Stimulated activated CD8-positive, alpha-beta memory T cell treated with anti-CD3 and anti-CD28 coated beads, Interleukin-7, amount 100 ng/mL, for 1 hour (primary cell): ENCODE measurements at places on chromosomes 3 and 15.

GRCh38 chr3:95438274-95438673 is 1375.4 kb downstream of the NSUN3 start:
- no peak for DNase-seq

DNA sequence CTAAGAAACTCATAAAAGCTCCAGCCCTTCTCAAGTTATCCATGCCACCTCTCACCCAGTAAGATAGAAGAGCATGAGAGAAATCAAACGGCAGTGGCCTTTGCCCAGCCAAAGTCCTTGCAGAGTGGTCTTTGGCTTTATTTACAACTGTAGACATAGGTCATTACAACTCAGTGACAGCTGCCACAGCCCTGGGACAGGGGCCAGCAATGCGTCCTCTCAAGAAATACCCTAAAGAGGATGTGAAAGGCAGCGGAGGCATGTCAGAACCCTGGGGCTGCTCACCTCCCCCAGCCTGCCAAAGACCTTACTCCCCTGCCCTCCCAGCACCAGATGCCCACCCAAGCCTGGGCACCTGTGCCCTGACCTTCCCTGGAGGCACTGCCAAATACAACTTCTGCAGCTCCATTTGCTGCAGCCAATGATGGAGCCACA is 6.3 kb downstream of the ACAA1 start:
- DNase-seq: no peak

DNA sequence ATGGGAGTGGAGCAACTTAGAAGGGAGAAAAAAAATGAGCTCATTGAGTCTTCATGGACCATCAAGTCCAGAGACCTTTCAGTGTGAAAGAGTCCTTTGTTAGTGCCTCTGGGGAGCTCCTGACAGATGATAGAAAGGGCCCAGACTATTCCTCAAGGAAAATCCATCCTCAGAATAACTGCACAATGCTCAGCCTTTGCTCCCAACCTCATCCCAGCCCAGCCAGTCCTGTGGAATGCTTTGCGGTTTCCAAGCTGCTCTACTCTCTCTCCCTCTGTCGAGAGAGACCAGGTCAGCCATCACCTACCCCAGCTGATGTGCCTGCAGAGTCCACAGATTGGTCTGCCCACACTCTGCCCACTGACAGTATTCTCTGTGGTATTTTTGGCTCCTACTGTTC is 406.2 kb downstream of the MFSD1 start:
- no peak for DNase-seq

DNA sequence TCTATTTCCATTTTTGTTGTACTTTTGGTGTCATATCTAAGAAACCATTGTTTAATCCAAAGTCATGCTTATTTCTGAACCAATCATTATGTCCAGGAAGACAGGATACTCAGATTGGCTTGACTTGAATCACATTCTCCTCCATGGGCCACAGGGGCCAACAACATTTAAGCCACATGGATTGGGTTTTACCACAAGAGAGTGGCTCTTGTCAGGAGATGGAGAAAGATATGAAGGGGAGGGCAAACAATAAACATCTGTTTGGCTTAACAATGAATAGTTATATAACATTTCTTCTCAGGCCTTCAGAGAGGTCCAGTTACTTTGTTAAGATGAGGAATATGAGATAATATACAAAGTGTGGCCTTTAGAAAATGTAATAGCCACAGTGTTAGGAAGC is 44.6 kb downstream of the GXYLT2 start:
- DNase-seq: no peak

DNA sequence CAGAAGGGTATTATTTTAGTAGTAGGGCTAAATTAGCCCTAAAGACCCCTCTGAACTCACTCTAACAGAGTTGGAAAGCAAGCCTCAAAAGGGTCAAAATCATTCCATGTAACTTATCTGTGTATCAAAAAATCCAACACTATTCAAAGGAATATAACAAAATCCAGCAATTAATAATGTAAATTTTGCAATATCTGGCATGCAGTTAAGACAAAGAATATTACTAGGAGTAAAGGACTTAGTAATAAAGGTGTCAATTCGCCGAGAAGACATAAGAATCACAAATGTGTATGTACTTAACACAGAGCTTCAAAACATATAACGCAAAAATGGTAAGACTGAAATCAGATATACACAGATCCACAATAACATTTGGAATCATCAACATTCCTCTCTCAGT is 71.2 kb upstream of the PFN2 start:
- DNase-seq: no peak

- no peak for DNase-seq
Measured at GRCh38 chr3:69443457-69443920, 57.6 kb upstream of the FRMD4B start.

DNA sequence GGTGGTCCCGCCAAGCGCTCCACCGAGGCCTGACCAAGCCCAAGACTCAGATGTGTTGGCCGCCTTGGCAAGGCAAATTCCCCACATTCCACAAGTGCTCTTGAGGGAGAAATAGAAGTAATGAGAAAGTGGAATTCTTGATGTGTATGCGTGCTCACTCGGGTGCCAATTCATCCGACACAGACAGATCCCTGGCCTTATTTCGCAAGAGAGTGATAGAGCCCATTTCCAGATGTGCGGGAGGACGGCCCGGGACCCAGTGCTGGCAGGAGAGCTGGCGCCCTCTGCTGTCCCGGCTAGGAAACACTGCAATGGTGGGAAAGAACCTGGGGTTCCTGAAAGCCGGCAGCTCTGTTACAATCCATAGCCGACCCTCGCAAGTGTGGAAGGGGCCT is 76.0 kb downstream of the HMG20A start:
- peak; percentile 56 for DNase-seq

- DNase-seq: no peak
Measured at GRCh38 chr3:38108649-38109579, 28.0 kb downstream of the ACAA1 start.

GRCh38 chr3:29582273-29582672 is 301.4 kb downstream of the RBMS3 start:
- no peak for DNase-seq

DNA sequence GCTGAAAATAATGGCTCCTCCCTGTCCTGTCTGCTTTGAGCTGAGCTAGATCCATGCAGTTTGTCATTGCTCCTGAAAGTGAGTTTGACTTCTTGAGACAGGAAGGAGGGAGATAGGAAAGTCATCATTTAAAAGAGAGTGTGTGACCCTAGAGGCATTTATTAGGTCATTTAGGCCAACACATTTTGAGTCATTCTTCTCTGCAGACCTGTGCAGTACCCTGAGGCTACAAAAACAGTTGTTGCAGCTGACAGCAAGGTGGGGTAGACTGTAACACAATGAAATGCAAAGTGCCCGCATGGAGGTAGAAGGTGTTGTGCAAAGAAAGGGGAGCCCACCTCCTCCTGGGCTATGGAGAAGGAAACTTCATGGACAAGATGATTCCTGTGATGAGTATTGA is 102.8 kb upstream of the PFN2 start:
- DNase-seq: no peak

DNA sequence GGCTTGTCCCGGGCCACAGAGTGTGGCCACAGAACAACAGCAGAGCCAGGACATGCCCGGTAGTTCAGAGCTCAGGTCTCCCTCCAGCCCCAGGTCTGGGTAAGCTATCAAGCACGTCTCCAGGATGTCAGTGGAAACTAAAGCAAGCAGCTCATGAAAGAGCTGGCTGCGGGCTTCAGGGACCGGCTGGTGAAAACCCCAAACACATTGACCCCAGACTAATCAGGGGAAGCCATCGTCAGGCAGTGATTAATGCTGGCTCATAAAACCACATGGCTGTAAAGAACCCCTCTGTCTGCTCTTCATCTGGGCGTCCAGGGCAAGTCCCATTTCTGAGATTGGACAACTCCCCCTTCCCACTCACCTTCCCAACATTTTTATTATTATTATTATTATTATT is 37.8 kb downstream of the LMCD1 start:
- DNase-seq: no peak

- DNase-seq: no peak
Measured at GRCh38 chr15:35725353-35725752, 179.4 kb upstream of the DPH6 start.

DNA sequence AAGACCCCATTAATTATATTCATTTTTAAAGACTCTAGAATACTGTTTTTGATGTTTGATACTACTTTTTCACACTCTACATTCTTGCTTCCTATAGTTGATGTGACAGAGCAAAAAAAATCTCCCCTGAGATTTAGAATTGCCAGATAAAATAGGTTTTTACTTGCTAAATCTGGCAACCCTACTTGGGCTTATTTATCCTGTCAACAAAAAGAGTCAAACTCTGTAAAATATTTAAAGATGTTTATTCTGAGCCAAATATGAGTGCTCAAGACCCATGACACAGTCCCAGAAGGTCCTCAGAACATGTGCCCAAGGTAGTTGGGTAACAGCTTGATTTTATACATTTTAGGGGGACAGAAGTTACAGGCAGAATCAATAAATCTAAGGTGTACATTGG is 72.3 kb downstream of the DAPK2 start:
- no peak for DNase-seq

DNA sequence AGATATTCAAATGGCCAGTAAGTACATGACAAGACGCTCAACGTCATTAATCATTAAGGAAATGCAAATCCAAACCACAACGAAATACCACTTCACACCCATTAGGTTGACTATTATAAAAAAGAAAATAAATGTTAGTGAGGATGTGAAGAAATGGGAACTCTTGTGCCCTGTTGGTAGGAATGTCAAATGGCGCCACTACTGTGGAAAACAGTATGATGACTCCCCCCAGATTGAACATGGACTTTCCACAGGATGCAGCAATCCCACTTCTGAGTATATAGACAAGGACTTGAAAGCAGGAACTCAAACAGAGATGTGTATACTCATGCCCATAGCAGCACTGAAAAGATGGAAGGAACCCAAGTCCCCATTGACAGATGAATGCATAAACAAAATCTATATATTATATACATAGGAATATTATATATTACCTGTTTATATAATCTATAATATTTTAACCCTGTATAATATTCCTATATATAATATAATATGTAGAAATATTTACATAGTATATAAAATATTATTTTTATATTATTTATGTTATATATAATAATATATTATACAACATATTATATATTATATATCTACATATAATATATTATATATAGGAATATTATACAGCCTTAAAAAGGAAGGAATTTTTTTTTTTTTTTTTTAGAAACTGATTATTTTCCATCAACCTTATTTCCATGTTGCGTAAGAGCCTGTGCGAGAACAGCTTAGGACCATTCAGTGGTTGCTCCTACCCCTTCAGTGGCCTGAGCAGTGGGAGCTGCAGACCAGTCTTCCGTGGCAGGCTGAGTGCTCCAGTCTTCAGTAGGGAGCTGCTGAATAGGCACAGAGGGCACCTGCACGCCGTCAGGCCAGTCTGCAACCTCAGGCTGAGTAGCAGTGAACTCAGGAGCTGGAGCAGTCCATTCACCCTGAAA is 17.6 kb upstream of the PIGZ start:
- DNase-seq: no peak

DNA sequence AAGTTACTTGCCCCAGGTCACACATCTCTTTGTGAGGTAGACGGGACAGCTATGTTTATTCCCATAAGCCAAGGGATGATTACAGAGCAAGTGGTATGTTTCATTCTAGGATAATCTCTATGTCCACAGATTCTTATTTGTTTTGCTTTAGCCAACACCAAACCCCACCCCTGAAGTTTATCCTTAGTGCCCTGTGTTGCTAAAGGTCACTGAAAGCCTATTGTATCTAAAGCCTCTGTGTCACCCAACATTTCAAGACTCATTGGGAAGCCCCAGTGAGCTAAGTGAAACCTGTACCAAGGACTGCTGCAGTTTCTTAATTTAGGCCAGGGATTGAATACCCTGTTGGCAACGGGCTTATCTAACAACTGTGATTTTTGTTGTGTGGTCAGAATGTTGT is 135.6 kb downstream of the ADAMTS9 start:
- no peak for DNase-seq

DNA sequence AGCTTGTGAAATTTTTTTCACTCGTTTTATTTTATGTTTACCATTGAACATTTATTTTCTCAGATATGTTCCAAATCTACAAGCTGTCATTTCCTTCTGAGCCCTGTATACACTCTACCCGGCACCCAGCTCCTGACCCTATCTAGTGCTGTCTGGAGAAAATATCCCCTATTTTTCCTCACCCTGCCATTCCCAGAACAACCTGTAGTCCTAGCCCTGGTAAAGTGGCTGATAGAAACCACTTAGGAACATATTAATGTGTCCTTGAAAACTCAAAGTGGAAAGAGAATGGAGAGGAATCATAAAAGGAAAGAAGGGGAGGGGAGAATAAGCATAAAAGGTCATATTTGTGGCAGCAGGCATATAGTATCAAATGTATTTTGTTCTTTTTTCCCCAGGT is 8.2 kb upstream of the TIMMDC1 start:
- DNase-seq: no peak

GRCh38 chr15:81295486-81296121 is 28.3 kb downstream of the STARD5 start:
- DNase-seq: no peak

DNA sequence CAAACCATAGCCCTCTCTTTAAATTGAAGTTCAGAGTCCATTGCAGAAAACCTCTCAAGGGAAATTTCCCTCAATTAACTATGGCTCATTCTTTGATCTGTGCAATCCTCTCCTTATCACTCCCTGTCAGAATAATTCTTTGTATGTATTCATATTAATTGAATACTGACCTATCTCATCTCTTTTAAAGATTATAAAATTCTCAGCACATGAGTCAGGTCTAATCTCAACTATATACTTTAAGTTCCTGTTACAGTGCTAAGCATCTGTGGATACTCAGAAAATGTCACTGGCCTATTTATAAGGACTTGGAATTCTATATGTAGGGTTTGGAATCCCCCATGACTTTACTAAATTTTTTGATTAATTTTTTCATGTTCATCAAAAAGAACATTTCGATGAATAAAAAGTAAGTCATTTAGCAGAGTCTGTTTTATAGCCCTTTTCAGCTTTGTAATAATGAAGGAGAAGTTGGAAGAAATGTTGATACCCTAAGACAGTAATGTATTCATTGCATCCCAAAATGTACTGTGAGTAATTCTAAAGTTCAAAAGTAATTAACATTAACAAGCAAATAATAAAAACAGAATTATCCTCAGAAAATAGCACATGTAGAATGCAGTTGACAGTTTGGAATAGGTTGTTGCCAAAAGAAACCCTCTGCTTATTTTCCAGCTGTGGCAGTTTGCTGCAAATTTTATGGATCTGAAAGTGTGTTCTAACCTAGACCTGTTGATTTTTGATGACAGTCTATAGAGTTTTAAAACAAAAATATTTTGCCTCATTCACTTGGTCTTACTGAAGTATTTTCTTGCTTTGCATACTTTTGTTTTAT is 503.4 kb upstream of the CBLB start:
- no peak for DNase-seq

GRCh38 chr3:49700453-49701128 is 11.2 kb downstream of the RNF123 start:
- DNase-seq: no peak

DNA sequence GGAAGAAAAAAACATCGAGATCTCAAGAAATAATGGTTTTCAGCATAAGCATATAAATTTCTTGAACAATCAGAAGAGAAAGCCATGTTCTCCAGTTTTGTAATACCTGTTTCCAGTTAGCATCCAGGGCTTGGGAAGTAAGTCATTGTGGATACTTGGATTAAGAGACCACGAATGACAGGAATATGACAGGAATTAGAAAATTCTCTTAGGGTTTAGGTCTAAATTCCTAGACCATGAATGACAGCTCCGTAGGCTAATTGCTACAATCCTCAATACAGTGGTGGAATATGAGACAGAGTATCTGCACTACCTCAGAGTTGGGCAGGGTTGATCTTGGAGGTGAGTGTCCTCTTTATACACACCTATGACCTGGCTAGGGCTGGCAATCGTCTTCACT is 517.5 kb downstream of the NTRK3 start:
- no peak for DNase-seq
